ENCODE measurements at places on chromosomes 4 and X. TPM values are rescaled to one million over a fixed set of nuclear protein-coding genes. Genes with fewer than 3 reads are reported as not detected.

- no peak for DNase-seq
These were observed 78.6 kb downstream of the CAMK2D start for GRCh38 chr4:113682730-113683537.

DNA sequence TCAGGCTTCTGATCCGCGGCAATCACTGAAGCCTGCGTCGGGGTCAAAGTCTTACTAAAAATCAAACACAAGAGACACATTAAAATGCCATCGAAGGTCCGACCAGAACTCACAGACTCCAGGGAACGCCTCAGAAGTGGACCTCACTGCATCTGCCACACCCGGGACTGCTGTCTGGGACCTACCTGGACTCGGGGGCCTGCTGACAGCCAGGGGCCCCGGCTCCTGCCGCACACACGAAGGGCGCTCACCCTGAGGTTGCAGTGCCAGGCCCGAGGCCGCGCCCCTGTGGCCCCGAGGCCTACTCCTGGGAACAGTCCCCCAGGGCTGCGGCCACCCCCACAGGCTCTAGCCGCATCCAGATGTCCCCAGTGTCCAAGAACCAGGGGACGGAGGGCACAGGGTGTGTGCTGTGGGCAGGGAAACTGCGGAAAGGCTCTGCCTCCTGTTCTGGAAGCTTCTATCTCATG lies 7.4 kb downstream of the CTBP1 start:
- no peak for DNase-seq

DNA sequence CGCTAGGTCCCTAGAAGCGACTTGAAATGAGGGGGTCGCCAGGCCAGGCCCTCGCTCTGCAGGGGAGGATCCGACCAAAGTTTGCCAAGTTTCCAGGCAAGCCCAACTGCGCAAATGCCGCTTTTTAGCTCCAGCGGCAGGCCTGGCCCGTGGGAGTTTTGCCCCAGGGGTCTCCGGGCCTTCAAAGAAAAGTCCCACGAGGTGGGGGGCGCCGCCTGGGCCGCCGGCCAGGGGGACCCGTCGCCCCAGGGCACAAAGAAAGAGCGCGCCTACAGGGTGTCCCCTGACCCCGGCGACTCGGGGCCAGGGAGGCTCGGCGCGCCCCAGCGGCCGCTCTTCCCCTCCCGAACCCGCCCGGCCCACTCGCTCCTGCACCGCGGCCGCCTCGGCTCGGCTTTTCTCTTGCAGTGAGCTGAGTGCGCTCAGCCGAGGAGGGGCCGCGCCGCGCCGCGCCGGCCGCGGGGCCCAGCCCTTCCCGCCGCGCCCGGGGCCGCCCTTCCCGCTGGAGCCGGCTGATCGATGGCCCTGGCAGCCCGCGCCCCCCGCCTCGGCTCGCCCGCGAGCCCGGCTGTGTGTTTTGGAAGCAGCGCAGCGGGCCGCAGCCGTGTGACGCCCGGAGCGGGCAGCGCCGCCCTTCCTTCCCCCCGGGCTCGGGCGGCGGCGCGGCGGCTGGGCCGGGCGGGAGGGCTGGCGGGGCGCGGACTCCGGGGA lies 754 bp upstream of the KLF3 start:
- no peak for DNase-seq

GRCh38 chr4:122978789-122979188 lies 56.4 kb upstream of the NUDT6 start:
- no peak for DNase-seq

DNA sequence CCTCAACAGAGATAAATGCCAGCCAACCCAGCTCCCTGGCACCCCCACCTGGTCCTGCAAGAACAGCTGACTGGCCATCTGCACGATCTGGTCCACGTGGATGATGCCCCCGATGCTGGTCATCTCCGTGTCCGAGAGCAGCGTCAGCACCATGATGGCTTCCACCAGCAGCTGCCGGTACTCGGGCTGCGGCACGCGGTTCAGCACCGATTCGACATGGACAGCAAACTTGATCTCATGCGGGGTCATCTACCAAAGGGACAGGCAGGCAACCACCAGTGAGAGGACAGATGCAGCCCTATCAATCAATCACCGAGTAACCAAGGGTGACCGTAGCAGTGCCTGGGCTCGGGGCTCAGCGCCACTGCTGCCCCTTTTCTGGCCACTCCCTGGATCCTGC lies 89.8 kb downstream of the PHKA2 start:
- no peak for DNase-seq

DNA sequence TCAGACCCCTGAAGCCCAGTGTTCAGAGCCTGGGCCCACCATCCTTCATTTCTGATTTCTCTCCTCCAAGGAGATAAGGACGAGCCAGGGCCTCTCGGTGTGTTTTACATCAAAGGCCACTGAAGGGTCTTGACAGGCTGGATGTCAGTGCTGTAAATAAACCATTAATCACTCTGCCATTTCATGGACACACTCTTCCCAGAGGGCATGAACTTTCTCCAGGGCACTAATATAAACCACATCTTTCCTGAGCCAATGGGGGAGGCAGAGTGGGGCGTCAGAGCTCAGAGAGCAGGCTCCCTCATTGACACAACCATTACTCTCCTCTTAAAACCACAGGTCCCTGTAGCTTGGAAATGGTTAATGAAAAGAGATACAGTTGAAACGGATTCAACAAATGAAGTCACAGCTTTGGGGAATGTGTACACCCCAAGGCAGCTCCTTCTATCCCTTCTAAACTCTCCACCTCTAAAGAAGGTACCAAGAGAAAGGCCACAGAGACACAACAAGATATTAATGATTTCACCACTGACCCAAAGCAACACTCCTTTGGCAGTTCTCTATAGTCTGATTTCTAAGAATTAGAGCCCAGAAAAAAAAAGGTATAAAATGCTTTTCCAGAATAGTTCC lies 200.6 kb downstream of the CHIC2 start:
- DNase-seq, result no peak

DNA sequence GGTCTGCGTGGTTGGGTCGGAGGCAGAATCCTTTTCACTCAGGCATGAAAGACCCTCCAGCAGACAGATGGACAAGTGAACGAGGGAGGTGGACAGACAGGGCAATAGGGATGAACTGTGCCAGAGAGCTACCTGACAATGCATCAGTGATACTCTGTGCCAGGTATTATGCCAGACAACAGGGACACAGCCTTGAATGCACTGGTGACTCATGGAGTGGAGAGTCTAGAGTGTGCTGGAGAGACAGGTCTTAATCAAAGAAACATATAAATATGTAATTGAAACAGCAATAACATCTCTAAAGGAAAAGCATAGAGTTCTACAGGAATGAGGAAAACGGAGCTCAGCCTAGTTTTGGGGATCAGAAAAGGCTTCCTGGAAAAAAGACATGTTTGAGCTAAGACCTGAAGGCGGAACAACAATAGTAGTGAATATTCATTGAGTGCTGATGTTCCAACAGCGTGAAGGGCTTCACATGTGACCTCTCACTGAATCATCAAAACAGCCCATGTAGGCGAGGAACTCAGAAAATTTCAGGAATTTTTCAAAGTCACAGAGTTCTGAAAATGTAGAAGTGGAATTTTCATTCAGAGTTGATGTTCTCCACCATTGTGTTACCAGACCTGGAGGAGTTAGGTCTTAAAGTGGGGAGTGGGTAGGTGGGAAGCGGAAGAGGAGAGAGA lies 20.0 kb upstream of the FGFBP2 start:
- no peak for DNase-seq

DNA sequence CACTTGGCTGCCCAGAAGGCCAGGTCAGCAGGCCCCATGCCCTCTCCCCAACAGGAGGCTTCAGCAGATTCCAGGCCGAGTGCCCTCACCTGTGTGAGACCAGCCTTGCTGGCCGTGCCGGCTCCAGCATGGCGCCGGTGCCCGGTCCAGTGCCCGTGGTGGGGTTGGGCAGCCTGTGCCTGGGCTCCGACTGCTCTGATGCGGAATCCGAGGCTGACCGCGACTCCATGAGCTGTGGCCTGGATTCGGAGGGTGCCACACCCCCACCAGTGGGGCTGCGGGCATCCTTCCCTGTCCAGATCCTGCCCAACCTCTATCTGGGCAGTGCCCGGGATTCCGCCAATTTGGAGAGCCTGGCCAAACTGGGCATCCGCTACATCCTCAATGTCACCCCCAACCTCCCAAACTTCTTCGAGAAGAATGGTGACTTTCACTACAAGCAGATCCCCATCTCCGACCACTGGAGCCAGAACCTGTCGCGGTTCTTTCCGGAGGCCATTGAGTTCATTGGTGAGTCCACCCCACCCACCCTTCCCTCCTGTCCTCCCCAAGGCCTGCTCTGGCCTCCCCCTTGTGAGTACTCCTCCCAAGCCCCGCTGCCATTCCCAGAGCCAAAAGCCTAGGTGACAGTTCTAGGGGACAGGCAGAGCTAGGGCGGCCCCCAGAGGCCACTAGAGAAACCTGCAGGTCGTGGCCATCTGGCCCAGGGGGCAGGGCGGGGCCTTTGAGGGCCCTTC lies 2.3 kb downstream of the DUSP9 start:
- no peak for DNase-seq

The UGT8 gene
- 0.32 TPM for polyA plus RNA-seq

Data from forelimb muscle (tissue), 1 donor.